ENCODE measurements at places on chromosomes 2 and 18.

DNA sequence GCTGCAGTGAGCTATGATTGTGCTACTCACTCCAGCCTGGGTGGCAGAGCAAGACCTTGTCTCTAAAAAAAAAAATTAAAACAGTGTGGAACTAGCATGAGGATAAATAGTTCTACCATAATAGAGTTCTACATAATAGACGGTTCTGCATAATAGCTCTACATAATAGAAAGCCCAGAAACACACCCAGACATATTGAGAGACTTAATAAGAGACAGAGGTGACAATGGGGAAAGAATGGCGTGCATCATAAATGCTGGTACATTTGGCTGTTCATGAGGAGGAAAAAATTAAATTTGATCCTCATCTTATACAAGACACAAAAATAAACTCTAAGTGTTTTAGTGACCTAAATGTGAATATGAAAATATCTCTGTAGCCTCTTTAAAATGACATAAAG, 58.5 kb downstream of the PTRHD1 start:
- DNase-seq: no peak

GRCh38 chr18:45384962-45385315, 230.3 kb upstream of the SLC14A2 start:
- no peak for DNase-seq

GRCh38 chr2:8534729-8535468, 147.0 kb upstream of the ID2 start:
- DNase-seq: no peak

DNA sequence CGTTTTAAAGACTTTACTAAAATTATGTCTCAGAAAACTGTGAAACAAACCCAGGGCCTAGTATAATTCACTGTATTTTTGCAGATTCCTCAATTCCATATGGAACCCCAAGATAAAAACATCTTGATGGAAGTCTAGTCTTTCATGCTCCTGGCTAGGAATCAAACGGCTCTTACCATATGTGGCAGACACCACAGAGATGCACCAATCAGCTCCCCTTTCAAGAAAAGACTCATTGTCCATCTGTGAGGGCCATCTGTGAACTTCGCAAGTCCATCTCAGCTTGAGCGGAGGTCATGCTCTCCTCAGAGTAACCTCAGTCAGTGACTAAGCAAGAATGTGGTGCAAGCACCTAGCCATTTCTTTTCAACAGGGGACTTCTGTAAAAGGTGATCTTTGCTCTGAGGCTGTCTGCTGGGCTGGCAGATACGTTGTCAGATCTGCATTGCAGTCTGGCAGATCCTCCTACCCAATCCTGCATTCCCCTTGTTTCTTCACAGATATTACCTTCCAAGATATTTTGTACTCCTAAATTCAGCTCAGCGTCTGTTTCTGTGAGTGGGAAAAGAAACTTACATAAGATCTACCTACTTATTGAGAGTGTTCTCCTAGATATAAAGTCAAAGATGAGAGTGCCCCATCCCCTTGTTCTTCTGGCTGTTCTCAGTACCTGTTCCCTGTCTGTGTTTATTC, 419.3 kb downstream of the SPAG16 start:
- no peak for DNase-seq

GRCh38 chr2:227415538-227416424, 28.0 kb upstream of the SCYGR1 start:
- DNase-seq: no peak

- no peak for DNase-seq
Observed at GRCh38 chr2:9652267-9652666, 21.5 kb upstream of the YWHAQ start.

DNA sequence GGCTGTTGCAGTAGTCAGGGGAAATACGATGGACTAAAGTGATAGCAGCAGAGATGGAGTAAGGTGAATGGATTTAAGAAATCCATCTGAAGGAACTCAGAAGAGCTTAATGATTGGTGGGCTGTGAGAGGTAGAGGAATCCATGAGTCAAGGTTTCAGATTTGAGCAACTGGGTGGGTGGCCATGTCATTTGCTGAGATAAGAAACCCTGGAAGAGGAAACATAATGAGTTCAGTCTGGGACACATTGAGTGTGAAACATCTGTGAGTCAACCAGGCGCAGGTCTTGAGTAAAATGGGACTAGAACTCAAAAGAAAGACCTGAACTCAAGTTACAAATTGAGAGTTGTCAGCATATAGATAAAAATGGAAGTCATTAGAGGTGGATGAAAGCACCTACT, 19.7 kb upstream of the ASNSD1 start:
- DNase-seq: no peak

DNA sequence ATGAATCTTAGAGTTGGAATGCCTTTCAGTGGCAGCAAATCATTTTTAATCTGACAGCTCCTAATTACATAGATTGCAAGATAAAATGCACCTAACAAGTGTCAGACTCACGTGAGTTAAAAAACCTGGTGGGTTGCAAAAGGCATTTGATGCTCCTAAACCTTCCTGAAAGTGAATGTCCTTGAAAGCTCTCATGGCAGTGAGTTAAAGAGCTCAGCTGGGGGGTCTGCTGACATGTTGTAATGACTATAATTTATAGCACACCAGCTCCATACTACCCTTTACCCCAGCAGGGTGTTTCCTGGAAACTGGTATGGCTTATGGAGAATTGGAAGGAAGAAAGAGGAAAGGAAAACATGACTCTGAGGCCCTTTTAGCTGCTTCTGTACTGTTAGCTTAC, 91.9 kb upstream of the CAVIN2 start:
- DNase-seq: no peak

DNA sequence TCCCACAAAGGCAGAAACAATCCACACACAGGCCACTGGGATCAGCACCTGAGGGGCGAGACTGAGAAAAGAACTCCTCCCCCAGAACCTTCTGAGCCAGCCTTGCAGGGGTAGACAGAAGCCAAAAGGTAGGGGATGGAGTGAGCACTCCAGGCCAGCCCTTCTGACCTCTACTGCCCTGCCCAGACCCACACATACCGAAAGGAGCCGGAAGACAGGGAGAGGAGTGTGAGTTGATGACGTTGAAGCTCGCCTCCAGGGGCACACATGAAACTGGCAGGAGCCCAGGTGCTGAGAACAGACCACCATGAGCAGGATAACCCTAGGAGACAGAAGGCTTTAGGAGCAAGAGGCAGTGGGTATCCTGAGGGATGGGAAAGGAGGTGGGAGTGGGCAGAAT, 1.8 kb downstream of the SLC23A3 start:
- no peak for DNase-seq

- no peak for DNase-seq
Observed at GRCh38 chr2:69138793-69139459, 125.9 kb downstream of the ANTXR1 start.

DNA sequence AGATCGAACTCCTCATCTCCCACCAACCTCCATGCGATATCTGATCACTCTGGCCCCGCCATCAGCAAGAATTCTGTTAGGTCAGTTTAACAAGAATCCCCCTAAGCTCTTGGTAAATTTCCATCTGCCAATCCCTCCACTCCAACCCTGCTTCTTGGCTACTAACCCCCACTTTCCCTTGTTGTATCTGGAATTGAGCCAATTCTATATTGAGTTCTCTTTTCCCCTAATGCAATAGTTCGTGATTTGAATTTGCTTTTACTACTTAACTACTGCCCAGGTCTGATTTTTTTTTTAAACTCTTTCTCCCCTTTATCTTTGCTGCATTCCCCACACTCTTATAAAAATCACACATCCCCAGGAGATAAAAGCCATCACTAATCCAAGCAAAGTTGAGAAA, 159.3 kb upstream of the STK17B start:
- no peak for DNase-seq

GRCh38 chr2:119009110-119009509, 67.1 kb downstream of the MARCO start:
- no peak for DNase-seq

DNA sequence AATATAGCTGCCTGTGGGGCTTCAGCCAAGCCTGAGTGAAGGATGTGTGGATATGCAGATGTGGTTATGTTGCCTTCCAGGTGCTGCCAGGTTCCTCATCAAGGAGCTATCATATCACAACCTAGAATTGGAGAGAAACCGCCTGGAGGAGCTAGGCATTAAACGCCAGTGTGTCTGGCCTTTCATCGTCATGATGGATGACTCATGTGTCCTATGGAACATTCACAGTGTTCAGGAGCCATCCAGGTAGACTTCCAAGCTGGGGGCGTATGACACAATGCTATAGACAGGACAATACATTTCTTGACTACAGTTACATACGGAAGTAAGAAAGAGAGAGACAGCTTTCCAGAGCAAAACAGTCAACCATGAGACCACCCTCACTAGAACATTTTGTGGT, 86.8 kb downstream of the ESCO1 start:
- no peak for DNase-seq

- DNase-seq: no peak
Observed at GRCh38 chr18:44107187-44107586, 573.5 kb upstream of the SETBP1 start.

GRCh38 chr2:60426880-60427279, 126.6 kb downstream of the BCL11A start:
- DNase-seq: no peak

DNA sequence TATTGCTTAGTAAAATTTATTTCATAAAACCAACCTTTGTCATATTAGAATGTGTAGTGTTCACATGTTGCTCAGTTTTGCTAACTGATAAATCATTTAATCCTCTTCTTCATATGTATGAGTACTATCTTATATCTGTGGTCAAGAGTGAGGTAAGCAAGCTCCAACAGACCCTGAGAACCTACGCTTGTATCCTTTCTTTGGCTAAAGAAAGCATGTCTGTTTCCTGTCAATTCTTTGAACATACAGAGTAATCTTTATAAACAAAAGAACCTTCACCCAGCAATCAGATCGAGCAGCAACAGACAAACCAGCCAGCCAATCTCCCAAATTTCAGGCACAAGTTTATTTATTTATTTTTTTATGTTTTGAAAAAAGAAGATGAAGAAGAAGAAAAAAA, 6.4 kb downstream of the ADCYAP1 start:
- no peak for DNase-seq

- no peak for DNase-seq
Observed at GRCh38 chr2:11998626-11999378, 252.4 kb downstream of the LPIN1 start.

- no peak for DNase-seq
Observed at GRCh38 chr2:33616873-33617272, 17.8 kb upstream of the FAM98A start.

DNA sequence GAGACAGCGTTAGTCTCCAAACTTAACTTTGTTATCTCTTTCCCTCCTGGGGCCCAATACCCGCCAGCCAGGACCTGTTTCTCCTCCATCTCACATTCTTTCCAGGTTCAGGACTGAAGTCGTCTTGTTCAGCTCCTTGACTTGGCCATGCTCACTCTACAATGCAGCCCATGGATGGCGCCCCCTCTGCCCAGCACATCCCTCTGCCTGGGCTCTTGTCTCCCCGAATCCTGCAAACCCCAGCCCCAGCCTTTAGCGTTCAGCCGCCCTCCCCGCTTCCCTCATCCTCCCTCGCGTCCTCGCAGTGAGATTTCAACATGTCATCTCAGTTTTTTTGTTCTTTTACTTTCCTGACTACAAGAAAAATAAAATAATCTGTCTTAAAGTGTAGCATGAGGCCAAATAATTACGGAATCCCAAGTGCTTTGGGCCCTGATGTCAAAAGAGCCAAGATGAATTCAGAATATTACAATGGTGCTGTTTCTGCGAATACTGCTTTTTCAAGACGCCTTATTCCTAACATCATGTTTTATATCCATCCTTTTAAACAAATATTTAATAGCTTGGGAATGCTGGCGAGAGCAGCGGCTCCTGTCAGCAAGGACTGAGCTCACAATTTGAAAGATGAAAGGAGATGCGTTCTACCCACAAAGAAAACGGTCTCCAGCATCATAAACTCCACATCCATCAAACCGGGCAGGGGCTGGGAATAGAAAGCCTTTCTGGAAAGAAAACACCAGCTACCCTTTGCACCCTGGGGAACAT, 1.0 kb downstream of the FAM178B start:
- no peak for DNase-seq

GRCh38 chr2:170573671-170574070, 141.5 kb upstream of the SP5 start:
- no peak for DNase-seq

DNA sequence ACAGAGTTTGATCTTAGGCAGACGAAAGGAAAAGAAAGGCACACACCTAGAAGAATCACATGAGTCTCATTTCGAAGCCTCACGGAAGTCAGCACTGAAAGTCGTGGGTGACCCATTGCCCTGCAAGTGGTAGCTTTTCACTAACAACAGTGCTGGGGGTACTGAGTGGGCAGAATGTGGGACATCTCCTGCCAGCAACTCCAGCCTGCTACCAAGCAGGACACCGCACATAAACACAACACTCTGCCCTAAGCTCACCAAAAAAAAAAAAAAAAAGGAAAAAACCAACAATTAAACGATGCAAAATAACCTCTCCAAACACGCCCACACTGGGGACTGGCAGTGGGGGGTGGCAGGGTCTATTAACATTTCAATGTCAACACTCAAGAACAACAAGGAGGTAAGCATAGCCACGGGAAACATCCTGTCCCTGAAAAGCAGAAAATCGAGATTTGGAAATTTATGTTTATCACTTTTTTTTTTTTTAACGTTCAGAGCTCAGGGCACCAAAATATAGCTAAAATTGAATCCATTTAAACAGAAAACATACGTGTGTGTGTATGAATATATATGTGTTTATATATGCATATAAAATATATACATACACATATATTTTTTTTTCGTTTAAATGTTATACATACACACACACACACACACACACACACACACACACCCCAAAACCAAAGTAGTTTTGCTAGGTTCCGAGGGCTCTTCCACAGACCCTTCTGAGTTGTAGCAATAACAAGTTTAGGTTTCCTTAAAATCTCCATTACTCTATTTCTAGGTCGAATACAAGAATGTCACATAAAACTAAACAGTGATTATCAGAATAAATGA, 2.2 kb downstream of the INO80D start:
- no peak for DNase-seq

DNA sequence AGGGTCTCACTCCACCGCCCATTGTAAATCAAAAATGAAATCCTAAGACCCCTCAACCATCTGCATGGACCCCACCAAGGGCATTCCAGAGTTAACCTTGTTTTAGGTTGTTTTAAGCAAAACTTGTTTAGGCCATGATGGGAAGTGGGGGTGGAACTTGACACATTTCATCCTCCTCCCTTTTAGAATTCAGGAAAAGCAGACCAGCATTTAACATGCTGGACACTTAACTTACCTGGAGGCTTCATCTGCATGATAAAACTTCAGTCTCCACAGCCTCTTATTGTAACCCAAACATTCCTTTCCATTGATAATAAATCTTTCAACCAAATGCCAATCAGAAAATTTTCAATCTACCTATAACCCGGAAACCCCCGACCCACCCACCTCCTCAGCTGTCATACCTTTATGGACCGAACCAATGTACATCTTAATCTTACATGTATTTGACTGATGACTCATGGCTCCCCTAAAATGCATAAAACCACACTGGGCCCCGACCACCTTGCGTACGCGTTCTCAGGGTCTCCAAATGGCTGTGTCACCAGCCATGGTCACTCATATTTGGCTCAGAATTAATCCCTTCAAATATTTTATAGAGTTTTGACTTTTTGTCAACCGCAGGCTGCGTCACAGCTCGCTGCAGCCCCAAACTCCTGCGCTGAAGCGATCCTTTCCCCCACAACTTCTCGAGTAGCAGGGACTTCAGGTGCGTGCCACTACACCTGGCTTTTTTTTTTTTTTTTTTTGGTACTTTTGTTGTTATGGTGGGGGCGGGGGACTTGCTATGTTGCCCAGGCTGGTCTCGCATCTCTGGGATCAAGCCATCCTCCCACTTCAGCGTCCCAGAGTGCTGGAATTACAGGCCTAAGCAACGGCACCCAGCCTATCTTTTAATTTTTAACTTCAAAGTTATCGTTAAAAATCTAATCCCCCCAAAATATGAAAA, 917 bp downstream of the MPPE1 start:
- DNase-seq: no peak

GRCh38 chr18:74273394-74273793, 18.4 kb downstream of the CYB5A start:
- no peak for DNase-seq
